ENCODE measurements at places on chromosomes 6 and 20.

- DNase-seq: no peak
Observed at GRCh38 chr6:2854396-2854982, 12.8 kb upstream of the SERPINB1 start.

DNA sequence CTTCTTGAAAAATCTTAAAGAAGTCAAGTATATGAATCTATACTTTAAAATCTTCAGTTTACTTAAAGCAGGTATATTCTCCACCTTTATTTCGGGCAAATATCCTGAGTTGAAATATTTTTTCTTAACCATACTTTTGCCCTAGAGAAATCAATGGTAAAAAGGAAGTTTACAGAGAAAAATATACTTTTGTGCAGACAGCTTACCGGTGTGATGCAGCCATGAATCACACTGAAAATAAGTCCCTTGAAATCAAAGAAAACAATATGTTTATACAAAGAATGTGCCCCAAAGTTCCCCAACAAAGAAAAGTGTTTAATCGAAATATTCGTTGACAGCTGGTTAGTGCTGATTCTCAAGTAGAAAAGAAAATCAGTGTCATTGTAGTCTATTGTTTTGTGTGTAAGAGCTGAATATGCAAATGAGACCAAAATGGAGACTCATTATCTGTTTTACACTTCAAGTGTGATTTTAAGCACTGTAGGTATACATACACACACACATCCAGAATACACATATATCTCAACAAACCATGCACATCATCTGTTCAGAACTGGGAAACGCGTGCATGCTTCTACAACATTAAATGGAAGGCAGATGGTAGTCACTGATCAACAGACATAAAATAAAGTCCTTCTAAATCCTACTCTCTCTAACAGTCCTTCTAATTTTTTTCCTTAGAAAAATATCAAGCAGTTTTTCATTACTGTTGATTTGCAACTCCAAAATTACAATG lies 73.3 kb downstream of the BTBD9 start:
- DNase-seq: no peak

DNA sequence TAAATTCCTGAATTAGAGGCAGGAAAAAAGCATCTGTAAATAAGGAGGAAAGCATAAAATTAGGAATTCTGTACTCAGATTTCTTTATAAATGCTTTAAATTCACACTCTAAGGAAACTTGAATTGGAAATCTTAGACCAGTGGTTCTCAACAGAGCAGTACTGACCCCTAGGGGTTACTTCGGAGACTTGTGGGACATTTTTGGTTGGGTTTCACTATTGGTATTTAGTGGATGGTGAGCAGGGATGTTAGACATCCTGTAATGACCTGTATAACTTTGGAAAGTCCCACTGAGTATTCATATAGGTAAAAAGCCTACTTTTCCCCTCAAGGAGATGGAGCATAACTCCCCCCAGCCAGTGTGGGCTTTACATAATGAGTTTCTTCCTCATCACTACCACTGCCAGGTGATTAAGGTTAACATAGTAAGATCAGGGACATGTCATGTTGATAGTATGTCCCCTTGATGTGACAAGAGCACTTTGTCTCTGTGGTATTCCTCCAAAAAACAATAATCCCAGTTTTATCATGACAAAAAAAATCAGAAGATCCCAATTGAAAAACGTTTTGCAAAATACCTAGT lies 31.0 kb downstream of the GLO1 start:
- DNase-seq: peak; percentile 27

GRCh38 chr20:45991616-45992015 lies 17.1 kb upstream of the MMP9 start:
- DNase-seq: no peak

DNA sequence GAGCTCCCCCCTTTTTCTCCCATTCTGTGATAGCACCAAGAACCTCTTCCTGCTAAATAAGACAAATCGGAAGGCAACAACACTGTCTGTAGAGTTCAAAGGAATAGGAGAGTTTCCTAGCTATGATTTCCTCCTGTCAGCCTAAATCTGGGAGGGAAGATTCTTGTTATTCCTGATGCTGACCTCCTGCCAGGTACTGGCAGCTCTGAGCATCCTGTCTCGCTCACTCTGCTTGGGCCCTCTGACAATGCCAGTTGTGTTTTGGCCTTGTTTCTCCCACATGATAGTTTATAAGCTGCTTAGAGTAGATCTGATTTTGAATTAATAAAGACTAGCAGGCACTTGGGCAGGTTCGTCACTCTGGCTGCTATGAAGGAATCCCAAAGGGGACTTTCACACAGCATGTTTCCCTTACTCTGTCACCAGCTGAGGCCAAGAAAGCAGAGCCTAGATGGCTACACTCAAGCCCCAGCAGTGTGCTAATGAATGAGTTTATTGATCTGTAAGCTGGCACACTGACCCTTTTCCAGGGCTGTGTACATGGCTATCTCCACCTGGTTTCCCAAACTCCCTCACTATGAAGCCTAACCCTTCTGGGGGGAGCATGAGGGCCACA lies 52.3 kb downstream of the UQCC1 start:
- no peak for DNase-seq

GRCh38 chr20:57106030-57106682 lies 160.3 kb downstream of the BMP7 start:
- no peak for DNase-seq

- DNase-seq: no peak
Observed at GRCh38 chr6:111301946-111302345, 181.1 kb downstream of the REV3L start.

- DNase-seq: no peak
Observed at GRCh38 chr6:2885967-2886735, 17.0 kb downstream of the SERPINB9 start.

GRCh38 chr6:140039364-140039763 lies 664.9 kb upstream of the CITED2 start:
- DNase-seq: no peak

DNA sequence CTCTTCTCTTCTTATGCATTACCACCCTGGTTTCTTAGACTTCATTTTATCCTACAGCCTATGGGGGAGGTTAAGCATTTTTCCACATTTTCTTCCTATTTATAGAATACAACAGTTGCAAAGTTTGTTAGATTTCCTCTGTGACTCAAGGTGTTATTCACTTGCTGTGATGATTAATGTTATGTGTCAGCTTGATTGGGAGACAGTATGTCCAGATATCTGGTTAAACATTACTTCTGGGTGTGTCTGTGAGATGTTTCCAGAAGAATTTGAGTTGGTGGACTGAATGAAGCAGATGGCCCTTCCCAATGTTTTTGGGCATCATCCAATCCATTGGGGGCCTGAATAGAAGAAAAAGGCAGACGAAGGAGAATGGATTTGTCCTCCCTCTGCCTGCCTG lies 131.3 kb downstream of the C6orf118 start:
- peak; percentile 44 for DNase-seq

- no peak for DNase-seq
Observed at GRCh38 chr20:6180531-6180930, 57.7 kb upstream of the FERMT1 start.

DNA sequence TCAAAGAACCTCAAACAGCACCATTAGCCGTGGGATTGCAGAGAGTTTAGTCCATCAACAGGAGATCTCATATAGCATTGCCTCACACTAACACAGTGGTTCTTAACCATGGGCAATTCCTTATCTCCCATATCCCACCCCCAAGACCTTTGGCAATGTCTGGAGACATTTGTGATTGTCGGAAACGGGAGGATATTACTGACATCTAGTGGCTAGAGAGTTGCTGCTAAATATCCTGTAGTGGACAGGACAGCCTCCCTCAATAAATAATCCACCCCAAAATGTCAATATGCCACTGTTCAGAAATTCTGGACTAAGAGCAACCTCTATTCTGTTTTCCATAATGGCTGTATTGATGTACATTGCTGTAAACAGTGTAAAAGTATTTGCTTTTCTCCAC lies 210.1 kb upstream of the CCN2 start:
- DNase-seq: peak; percentile 32

- no peak for DNase-seq
Observed at GRCh38 chr20:38770546-38770945, 22.3 kb downstream of the ACTR5 start.

DNA sequence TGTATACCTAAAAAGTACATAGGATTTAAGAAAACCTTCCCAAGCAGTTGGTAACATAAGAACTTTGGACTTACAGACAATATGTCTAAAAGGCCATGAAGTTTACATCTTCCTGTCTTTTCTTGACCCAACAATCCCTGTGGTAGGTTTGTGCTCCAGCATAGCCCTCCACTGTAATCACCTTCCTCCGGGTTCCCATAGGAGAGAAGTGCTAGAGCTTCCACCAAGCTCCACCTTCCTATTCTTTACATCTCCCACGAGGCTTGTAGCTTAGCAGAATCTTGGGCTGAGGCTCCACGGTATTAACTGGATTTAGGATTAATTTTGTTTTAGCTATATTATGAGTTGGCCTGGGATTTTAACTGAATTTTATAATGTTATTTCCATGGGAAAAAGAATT lies 23.3 kb downstream of the ADGRG6 start:
- DNase-seq: no peak

DNA sequence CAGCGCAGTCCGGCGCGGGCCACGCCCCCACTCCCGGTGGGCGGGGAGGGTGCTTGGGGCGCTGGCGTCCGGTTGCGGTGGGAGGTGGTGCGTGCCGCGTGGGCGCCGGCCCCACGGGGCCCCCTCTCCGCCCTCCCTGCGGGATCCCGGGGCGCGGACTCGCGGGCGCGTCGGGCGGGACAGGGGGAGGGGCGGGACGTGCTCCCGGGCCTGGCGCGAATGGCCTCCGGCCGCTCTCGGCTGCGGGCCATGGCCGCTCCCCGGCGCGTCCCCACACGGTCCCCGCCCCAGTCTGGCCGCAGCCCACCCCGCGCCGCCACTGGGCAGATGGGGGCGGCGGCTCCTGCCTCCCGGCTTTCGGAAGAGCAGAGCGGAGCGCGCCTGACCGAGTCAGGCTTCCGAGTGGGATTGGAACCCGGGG lies 771 bp upstream of the PPP1R3G start:
- DNase-seq: no peak

GRCh38 chr6:88823998-88824397 lies 139.4 kb downstream of the RNGTT start:
- DNase-seq: peak; percentile 57

DNA sequence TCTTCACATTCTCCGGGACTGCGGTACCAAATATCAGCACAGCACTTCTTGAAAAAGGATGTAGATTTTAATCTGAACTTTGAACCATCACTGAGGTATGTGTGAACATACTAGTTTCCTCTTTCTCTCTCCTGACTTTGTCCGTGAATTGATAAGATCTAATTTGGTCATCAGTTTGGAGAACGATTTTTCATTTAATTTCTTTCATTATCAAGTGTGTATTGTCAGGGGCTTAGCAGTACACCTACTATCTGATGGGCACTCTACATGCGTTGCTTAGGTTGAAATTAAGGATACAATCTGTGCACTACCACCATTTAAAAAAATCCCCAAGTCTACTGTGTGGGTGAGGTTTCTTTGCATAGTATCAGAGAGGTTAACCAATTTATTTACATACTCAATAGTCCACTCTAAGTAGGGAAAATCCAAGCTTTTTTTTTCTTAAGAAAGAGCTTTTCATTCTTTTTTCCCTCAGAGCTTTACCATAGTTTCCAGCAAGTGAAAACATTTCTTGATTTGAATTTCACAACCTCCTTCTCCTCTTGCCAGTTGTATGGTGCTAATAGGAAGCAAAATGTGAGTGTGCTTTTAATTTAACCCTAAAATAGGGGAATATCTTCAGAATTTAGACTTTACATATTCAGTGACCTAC lies 105.4 kb upstream of the ESR1 start:
- no peak for DNase-seq

DNA sequence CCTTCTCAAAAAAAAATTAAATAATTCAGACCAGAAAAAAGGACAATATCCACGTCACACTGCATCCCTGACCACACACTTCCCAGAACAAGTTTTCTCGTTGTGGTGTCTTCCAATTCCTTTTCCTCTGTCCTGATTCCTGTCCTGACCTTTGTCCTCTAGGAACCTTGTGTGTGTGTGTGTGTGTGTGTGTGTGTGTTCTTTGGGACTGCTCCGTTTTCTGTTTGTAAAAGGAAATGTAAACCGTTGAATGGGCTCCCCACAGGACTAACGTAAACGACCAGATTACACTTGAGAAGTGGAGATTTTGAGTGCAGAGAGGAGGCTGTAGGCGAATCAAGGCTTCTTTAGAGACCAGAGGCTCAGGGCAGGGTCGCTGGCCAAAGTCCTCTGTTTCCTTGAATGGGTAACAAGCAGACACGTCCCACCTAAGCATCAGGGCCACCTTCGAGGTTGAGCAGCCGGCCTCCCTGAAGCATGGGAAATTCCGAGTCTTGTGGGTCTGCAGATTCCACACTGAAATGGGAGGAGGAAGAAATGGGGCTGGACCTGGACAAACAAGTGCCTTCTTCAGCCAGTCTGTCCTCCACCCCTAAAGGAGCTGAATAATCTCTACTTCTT lies 7.3 kb downstream of the ZBTB46 start:
- DNase-seq: no peak

DNA sequence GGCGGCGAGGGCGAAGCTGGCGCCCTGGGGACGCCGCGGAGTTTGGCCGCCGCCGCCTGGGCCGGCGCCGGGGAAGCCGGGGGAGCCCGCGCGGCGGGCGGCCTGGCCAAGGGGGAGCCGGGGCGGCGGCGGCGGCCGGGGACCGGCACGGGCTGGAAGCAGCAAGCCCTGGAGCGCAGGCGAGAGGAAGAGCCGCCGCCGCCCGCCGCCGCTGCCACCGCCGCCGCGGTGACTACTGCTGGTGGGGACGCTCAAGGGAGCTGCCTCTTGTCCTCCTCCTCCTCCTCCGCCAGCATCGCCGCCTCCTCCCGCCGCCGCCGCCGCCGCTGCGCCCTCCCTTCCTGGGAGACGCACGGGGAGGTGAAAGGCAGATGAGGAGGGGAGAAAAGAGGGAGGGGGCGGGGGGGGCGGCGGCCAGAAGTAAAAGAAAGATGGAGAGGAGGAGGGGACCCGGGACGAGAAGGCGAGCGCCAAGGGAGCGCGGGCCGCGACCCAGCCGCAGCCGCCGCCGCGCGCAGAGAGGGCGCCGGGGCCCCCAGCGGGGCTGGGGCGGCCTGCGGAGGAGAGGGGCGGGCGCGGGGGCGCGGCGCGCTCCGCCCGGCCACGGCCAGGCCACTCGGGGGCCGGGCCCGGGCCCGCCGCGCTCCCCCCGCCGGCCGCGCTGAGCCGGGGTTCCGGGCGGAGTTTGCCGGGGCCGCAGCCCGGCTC lies 846 bp downstream of the PDE10A start:
- DNase-seq: peak; percentile 60

GRCh38 chr6:134517868-134518267 lies 200.0 kb upstream of the SGK1 start:
- no peak for DNase-seq

DNA sequence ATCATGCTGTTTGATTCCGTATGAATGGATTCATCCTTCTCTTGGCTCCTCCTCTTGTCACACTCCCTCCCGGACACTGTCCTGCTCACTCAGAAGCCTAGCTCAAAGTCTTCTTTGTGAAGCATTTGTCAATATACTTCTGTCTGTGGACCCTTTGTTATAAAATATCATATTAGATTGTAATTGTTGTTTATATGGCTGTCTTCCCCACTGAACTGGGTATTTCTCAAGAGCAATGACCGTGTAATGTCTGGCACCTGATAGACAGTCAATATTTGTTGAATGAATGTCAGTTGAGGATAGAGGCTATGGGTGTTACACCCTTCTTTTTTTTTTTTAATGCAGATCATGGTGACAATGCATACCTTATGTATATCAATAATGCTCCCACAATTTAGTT lies 335.3 kb downstream of the SOX4 start:
- no peak for DNase-seq

All from Caki2 (cell line).